Mesenteric fat pad (tissue), 1 donor: ENCODE measurements at places on chromosomes 7 and 10. TPM values are rescaled to one million over a fixed set of nuclear protein-coding genes. Genes with fewer than 3 reads are reported as not detected.

EVX1 gene
- total RNA-seq, result 0.13 TPM

GRCh38 chr7:44524811-44525388 lies 16.2 kb downstream of the NPC1L1 start:
- no peak for DNase-seq

KEL gene
- not detected for total RNA-seq

GATA3 gene
- total RNA-seq, result 5.5 TPM

GRCh38 chr10:130404476-130405055 lies 268.4 kb downstream of the GLRX3 start:
- DNase-seq, result no peak

PNLIPRP1 gene
- 0.90 TPM for total RNA-seq

GRCh38 chr10:10493833-10494232 lies 523.8 kb upstream of the CELF2 start:
- no peak for DNase-seq

ZNF107 gene
- 4.0 TPM for total RNA-seq

DNA sequence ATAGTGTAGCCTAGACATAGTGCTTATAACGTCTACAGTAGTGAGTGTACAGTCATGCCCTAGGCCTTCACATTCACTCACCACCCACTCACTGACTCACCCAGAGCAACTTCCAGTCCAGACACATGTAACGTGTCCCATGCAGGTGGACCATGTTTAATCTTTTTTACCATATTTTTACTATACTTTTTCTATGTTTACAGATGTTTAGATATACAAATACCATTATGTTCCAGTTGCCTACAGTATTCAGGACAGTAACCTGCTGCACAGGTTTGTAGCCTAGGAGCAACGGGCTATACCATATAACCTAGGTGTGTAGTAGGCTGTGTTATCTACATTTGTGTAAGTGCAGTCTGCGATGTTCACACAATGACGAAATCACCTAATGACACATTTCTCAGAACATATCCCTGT lies 11.0 kb downstream of the MPP7 start:
- DNase-seq, result no peak

VAX1 gene
- total RNA-seq, result not detected

PTPRZ1 gene
- total RNA-seq, result 0.48 TPM

TSPAN15 gene
- total RNA-seq, result 109 TPM

GRCh38 chr10:77441353-77442166 lies 196.0 kb downstream of the KCNMA1 start:
- no peak for DNase-seq

- no peak for DNase-seq
Measured at GRCh38 chr10:20870834-20871233, 26.3 kb downstream of the NEBL start.
